NCI-H82 (cell line): ENCODE measurements at places on chromosomes 2 and 18.

- peak; percentile 69 for DNase-seq
Measured at GRCh38 chr2:231367178-231367577, 28.3 kb upstream of the B3GNT7 start.

- no peak for DNase-seq
Measured at GRCh38 chr2:1717113-1717512, 27.2 kb downstream of the PXDN start.

- no peak for DNase-seq
Measured at GRCh38 chr2:142484111-142484510, 353.3 kb upstream of the LRP1B start.

GRCh38 chr2:158464426-158465281, 7.9 kb downstream of the PKP4 start:
- DNase-seq, result peak; percentile 42

DNA sequence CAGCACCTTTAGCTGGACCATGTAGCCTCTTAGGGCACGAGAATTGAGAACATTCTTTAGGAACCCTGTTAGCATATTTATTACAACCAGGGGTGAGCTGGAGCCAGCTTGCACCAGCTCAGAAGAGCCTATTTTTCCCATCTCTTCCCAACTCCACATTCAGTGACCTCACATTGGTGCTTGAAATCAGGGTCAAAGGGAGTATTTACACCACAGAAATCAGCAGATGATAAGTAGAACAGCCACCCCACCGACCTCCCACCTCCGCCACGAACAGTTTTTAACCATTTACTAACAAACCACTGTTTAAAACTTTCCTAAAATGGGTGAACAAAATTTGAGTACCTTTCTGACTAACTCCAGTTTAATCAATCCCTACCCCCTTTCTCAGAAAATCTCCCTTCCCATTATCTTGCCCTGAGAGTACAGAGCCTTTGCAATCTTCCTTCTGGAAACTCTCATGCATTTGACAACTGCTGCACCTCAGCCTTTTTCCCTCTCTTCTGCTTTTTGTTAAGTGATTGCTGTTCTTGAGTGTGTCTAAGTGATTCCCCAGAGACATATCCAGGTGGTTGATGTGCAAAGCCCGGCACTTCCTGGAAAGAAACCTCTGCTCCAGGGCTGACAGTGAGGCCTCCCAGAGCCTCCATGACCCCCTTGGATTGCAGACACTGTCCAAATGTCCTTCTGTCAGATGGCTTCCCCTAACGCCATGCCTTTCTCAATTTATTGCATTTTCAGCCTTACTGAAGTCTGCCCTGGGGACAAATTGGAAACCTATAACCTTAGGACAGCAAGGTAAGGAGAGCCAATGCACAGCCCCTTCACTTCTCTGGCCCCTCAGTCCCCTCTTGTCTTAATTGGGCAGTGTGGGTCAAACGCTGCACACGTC, 389.5 kb upstream of the TNP1 start:
- DNase-seq, result peak; percentile 42

DNA sequence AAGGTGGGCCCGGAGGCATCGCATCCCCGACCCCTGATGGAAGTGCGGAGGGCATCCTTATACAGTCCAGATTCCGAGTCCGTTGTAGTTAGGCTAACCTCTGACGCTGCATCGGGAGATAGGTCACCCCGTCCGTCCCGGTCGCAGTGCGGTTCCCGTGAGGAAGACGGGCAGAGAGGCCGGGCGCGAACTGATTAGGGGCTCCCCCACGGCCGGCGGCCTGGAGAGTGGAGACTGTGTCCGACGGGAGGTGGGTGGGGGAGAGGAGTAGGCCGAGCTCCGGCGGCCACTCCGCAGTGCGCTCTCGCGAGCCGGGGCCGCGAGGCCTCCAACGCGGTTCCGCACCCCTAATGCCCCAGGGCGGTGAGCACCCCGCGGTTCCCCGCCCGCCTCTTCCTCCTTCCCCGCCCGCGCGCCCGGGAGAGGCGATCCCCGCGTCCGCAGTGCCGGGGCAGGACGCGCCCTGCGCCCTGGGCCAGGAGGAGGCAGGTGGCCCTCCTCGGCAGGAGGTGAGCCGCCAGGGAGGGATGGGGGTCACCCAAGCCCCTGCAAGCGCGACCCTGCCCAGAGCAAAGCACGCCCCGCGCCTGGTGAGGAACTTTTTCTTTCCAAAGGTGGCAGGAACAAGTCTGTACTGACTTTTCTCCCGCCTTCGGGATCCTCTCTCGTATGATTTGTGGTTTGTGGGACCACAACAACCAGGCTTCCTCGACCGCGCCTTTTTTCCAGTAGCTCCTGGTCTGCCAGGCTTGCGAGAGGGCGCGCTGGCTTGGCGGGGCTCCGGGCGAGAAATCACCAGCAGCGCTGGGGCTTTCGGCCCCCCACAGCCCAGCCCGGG, 1.4 kb upstream of the SP5 start:
- DNase-seq, result no peak

GRCh38 chr18:40096675-40097074, 1858.4 kb upstream of the PIK3C3 start:
- no peak for DNase-seq

GRCh38 chr2:48369971-48370370, 160.0 kb upstream of the STON1 start:
- DNase-seq, result no peak

- DNase-seq, result no peak
Measured at GRCh38 chr2:238571661-238572372, 145.1 kb downstream of the ASB1 start.

DNA sequence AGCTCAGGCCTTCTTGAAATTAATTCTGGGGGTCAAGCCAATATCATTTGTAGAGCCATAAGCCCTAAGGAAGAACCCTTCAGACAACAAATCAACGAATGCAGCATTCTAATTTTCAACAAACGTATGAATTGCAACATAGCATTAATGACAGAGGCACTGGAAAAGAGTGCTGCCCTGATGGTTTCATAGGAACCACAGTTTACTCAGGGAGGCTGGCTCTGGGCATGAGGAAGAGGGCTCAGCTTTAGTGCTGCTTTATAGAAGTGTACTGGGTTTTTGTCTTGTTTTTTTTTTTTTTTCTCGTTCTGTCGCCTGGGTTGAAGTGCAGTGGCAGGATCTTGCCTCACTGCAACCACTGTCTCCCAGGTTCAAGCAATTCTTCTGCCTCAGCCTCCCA, 36.1 kb upstream of the CAB39 start:
- no peak for DNase-seq
